Activated T-cell treated with anti-CD3 and anti-CD28 coated beads, Interleukin-2, amount 50 U/mL, for 4 hours (primary cell): ENCODE measurements at places on chromosomes 2 and 18.

- DNase-seq, result no peak
Observed at GRCh38 chr2:43675646-43676321, 445 bp downstream of the C1GALT1C1L start.

DNA sequence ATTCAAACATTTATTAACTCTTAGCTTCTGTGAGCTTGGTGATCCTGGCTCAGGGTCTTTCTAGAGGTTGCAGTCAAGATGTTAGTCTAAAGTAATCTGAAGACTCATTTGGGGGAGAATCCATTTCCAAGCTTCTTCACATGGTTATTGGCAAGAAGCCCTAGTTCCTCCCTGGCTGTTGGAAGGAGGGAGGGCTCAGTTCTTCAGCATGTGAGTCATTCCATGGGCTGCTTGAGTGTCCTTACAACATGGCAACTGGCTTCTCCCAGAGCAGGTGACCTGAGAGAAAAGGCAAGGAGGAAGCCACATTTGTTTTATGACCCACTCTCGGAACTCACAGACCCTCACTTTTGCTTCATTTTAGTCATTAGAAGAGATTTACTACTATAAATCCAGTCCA, 10.6 kb upstream of the C2orf74 start:
- DNase-seq, result no peak

GRCh38 chr2:121043061-121043826, 241.8 kb downstream of the TFCP2L1 start:
- no peak for DNase-seq

- DNase-seq, result no peak
Observed at GRCh38 chr2:208234786-208235185, 20.1 kb downstream of the IDH1 start.

- DNase-seq, result no peak
Observed at GRCh38 chr2:219076253-219076652, 15.5 kb upstream of the IHH start.

GRCh38 chr2:216216951-216217903, 108.1 kb downstream of the XRCC5 start:
- no peak for DNase-seq

DNA sequence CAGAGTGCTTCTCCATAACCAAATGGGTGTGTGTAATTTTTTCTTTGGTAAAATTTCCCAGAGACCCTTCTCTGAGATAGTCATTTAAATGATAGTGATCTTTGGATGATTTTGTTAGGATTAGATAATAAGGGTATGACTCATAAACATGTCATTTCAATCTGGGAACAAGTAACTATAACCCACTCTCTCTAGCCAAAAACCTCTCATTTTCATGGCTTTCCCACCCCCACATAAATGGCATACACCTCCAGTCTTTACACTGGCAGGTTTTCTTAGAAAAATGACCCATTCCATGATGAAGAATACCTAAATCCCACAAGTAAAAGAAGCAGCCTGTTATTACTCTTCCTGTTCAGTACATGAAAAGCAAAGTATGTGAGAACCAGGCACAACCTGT, 572.0 kb upstream of the ZEB2 start:
- no peak for DNase-seq

DNA sequence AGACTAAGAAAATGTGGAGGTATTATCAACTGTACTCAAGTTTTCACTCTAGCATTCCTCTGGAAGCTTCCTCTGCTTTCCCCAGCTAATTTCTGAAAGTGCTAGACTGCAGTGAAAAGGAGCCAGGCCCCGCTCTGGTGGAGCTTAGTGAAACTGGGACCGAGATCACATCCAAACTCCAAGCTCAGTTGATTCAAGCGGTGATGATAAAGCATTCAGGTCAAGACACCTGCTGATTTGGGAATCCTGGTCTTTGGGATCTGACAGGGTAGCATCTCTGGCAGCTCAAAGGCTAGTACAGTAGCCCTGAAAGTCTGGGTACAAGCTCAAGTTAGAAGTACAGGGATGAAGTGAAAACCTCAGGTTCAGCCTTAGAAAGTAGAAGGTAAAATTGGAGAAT, 120.2 kb upstream of the CRIM1 start:
- DNase-seq, result no peak

- no peak for DNase-seq
Observed at GRCh38 chr2:36497570-36498163, 100.3 kb downstream of the FEZ2 start.

DNA sequence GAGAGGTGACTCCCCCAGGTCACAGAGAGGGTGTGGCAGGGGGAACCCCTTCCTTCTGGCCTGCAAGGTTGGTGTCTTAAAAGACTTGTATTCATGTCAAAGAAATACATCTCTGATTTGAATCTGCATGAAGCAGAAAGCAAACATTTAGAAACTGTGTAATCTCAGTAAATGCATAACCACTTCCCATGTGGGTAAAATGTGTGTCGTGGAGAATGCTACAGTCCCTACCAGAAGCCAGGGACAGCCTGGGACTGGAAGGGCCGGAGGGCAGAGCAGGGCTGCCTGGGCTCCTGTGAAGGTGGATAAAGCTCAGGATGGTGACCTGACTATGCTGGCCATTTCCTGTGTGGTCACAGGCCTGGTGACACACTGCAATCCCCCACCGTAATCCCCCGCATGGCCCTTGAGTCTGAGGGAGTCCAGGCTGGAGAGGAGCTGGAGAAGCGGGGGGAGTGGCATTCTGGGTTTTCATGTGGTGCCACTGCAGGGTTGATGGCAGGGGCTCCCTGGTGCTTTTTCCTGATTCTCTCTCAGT, 102.2 kb downstream of the LRRC30 start:
- DNase-seq, result no peak

- DNase-seq, result no peak
Observed at GRCh38 chr2:207256476-207257207, 90.9 kb upstream of the KLF7 start.

GRCh38 chr2:190961918-190962487, 52.0 kb downstream of the STAT1 start:
- no peak for DNase-seq

DNA sequence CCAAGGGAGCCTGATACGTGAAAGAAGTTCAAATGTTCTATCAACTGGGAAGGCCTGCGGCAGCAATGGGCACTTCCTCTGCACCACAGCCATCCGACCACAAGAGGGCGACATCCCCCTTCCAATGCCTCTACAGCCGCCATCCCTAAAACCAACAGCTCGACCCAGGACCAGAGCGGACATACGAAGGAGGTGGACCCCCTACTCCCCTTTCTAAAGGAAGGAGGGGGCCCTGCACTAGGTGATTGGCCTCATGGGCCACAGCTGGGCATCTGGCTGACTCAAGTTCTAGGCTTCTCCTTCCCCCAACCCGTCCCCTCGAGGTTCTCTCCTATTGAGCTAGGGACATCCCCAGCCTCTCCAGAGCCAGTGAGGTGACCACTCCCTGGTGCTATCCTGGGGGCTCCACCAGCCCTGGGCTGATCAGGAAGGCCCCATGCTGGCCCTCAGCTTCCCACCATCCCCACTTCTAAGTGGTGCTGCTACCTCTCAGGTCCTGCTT, 217.2 kb downstream of the TNS1 start:
- DNase-seq, result peak; percentile 71

- no peak for DNase-seq
Observed at GRCh38 chr2:74511104-74511989, 2.9 kb upstream of the TLX2 start.

GRCh38 chr2:167480232-167480985, 592.1 kb downstream of the XIRP2 start:
- DNase-seq, result no peak

DNA sequence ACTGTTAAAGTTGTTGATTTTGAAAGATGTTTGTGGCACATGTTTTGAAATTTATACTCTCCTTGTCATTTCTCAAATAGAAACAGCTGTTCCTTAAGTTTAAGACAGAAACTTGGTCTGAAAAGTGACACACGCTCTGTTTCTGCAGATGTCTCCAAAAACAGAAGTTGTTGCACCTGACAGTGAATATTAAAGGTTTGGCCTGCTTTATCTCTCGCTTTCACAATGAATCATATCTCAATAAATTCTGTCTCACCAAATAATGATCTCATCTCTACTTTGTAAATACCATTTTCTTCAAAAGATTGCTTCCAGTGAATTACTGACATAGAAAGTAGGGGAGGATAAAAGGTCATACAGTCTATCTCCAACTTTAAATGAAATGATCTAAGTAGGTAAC, 294.9 kb upstream of the SYT4 start:
- no peak for DNase-seq

- no peak for DNase-seq
Observed at GRCh38 chr2:216648105-216648504, 14.9 kb downstream of the IGFBP2 start.

DNA sequence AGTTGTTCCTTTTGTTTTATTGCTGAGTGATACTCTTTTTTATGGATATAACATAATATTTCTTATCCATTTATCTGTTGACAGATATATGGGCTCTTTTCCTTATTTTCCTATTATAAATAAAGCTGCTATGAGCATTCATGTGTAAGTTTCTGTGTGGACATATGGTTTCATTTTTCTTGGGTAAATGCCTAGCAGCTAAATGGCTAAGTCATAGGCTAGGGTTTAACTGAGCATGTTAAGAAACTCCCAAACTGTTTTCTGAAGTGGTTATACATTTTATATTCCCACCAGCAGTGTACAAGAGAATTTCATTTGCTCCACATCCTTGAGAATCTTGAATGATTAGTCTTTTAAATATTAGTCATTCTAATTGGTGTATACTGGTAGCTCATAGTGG, 786.6 kb upstream of the CDH2 start:
- no peak for DNase-seq

- no peak for DNase-seq
Observed at GRCh38 chr2:14967729-14968128, 335.2 kb downstream of the LRATD1 start.

- DNase-seq, result no peak
Observed at GRCh38 chr2:200405599-200406298, 99.3 kb downstream of the SPATS2L start.

- no peak for DNase-seq
Observed at GRCh38 chr2:6788614-6789013, 77.1 kb downstream of the CMPK2 start.

GRCh38 chr2:18214936-18215335, 336.5 kb downstream of the KCNS3 start:
- no peak for DNase-seq

GRCh38 chr18:71075147-71075546, 786.3 kb downstream of the SOCS6 start:
- no peak for DNase-seq

DNA sequence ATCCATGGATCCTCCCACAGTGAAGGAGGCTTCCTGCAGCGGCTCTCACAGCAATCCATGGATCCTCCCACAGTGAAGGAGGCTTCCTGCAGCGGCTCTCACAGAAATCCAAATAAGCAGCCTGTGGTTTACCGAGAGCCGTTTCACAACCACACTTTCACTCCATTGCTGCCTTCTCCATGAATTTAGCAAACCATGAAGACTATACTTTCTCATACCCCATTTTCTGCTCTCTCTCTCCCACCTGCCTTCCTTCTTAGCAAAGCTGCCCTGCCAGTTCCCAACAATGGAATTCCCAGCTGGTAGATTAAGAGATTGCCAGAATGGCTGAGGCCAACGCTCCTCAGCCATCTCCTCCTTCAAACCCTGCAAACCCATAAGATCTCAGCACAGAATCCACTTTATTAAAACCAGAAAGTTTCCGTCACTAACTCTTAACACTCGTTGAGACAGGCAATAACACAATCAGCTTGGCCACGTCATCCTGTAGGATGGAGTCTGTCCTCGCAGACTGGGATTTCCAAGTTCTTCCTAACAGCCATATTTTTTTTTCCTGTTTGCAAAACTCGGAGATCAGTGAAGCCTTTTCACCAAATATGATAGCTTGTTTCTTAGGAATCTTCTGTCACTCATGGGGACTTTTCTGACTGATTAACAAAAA, 162.2 kb downstream of the PXDN start:
- no peak for DNase-seq

DNA sequence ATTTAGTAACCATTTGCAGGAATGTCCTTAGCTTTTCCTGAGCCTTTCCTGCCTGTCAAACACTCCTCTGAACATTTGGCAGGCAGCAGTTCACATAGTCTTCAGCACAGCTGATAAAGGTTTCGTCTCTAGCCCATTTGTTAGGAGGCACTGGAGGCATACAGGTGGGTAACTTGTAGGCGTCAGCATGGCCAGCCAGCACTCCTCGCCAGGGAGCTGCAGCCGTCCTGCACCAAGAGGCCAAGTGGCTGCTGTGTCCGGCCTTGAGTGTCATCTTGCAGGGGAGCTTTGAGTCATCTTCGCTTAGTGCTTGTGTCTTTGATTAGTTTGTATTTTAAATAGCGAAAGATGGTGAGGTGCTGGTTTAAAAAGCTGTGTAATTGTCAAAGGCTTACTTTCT, 120.3 kb upstream of the NFATC1 start:
- no peak for DNase-seq

DNA sequence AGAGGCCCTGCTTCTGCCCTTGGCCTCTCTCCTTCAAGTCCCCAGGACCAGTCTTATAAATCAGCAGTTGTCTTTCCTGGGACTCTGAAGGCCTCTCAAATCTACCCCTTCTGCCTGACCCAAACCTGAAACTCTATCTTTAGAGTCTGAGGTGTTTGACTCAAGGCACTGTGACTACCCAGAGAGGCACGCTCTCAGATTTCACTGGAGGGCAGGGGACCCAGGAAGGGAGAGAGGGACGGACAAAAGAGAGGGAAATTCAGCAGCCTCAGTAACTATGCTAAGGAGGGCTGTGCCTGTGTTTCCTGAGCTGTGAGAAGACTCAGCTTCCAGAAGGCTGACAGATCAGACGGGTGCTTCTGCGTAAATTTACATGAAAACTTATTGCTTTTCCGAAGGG, 217.8 kb downstream of the HAUS1 start:
- DNase-seq, result no peak

GRCh38 chr2:128638341-128639119, 319.9 kb upstream of the HS6ST1 start:
- DNase-seq, result no peak

- no peak for DNase-seq
Observed at GRCh38 chr2:236815746-236816145, 246.1 kb downstream of the ACKR3 start.

- DNase-seq, result no peak
Observed at GRCh38 chr2:36459725-36460137, 104.2 kb downstream of the CRIM1 start.

- no peak for DNase-seq
Observed at GRCh38 chr18:47263430-47264307, 12.2 kb upstream of the SKOR2 start.

DNA sequence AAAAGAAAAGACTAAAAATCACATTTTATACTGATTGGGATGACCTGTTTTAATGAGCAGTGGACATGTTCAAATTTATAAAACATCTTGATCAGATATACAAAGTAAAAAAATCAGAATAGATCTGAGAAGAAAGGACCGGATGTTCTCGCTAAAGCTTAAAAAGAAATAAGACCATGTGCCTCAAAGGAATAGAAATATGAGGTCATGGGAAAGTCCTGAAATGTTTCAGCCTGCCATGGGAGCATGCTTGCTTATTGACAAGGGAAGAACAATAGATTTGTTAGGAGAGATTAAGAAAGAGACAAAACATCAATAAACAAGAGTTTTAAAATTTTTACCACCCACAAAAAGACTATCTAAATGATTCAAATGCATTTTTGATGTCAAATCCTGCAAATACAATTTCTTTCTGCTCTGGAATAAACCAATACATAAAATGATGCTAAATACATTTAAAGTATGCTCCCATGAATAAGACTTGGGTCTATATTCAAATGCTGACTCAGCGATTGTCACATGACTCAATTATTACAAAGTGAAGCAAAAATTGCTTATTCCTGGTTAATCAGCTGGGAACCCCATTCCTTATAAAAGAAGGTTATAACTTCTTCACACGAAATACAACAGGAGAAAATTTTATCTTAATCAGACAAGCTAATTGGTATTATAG, 633.9 kb upstream of the PKDCC start:
- no peak for DNase-seq

GRCh38 chr18:74152857-74153256, 4.5 kb downstream of the TIMM21 start:
- no peak for DNase-seq
